ENCODE measurements at places on chromosomes 4 and X.

- DNase-seq, result no peak
Measured at GRCh38 chr4:130478406-130478805, 1382.5 kb downstream of the C4orf33 start.

GRCh38 chr4:61143461-61143860 lies 56.7 kb upstream of the ADGRL3 start:
- DNase-seq, result no peak

- no peak for DNase-seq
Measured at GRCh38 chrX:117987373-117987772, 129.2 kb downstream of the KLHL13 start.

DNA sequence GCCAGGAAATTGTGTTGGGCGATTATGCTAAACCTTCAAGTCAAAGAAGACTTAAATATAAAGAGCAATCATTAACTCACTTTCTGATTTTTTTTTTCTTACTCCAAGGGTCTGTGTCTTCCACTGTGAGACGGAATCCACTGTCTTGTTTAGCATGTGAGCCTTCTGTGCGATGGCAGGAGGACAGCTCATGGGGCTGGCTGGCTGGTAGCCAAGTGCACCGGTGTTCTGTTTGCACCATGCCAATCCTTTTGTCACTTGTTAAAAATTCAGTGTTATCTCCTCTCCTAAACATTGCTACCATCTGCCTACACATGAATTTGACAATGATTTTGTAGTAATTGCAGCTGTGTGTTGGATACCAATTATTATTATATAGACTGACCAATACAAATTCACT lies 1056.3 kb upstream of the IGFBP7 start:
- no peak for DNase-seq

DNA sequence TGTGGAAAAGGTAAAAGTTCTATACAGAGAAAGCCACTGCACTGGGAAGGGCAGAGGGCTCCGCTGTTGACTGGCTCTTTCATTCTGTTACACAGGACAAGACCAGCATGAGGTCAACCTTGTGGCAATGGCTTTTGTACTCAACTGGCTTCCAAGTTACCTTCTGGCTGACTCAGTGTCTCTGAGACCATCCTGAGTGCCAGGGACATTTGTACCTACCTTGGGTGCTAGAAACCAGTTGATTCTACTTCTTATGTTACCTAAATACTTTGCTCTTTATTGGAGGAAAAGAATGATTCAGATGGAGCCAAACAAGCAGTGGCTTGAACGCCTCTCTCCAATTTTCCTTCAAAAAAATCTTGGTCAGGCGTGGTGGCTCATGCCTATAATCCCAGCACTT lies 123.2 kb downstream of the RBM47 start:
- DNase-seq, result no peak

DNA sequence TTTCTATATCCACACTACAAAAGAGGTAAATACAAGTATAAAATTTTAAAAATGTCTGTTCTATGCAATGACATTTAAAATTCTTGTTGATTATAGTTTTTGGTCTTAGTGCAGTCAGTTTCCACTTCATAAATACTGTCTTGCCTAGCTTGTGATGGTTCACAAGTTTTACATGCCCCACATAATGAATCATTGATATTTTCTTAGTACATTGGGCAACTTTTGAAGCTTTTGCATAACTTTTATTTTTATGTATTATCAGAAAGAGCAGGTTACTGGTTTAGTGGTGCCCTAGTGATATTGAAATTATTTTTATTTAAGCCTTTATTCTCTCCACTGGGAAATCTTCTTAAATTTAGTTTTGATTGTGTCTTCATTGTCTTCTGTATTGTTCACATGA lies 388.0 kb downstream of the CCSER1 start:
- DNase-seq, result no peak

- no peak for DNase-seq
Measured at GRCh38 chr4:7170012-7170411, 22.3 kb upstream of the SORCS2 start.

- no peak for DNase-seq
Measured at GRCh38 chr4:77481856-77482255, 123.8 kb upstream of the CXCL13 start.

DNA sequence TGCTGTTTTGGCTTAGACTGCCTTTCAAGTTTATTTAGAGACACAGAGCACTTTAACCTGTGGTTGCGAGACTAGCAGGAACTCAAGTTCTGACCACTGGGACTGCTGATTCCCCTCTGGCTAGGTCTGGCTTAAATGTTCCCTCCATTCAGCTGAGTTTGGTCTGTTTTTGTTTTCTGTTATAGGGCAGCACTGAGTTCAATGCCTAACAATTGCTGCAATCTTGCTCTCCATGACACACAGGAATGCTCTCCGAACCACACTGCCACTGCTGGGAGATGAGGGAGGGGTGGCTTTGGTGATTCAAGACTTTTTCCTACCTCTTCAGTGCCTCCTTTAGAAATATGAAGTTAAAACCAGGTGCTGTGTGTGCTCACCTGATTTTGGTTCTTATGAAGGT lies 106.3 kb upstream of the EOLA2 start:
- no peak for DNase-seq

DNA sequence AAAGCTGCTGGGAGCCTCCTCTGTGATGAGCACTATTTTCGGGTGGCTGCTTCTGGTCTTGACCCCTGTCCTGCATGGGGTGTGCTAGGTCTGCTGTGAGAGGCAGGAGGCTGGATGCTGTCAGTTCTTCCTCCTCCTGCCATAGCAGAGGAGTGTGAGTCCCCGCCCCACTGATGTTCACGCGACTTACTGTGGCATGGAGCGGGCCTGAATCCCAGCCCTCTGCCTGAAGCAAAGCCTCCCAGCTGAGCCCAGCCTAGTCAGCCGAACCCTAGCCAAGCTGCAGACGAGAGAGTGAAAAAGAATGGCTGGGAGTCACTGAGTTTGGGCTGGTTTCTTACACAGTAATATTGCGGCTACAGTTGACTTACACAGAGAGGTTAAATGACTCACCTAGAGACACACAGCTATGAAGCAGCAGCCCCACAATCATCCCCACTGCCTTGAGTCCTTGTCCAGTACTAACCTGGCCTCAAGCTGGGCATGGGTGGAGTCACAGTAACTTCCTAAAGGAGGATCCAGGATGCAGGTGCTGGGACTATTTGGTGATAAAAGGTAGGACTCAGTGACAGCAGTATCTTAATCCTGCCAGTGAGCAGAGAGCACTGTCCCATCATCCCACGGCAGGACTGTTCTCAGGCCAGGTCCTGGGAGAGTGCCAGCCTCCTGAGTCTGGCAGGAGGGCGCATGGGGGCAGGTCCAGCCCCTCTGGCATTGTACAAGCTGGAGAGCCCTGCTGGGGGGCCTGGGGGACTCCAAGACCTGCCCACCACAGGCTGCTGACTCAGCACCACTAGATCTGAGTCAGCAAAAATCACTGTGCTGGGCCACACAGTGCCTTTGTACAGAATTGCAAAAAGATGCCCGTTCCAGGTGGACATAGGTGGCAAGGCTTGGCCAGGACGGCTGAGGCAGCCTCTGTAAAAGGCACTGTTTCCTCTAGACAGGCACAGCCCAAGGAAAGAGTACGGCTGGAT lies 60.4 kb upstream of the CRMP1 start:
- no peak for DNase-seq

GRCh38 chr4:10006601-10007435 lies 14.5 kb downstream of the SLC2A9 start:
- no peak for DNase-seq

GRCh38 chr4:122715221-122715620 lies 17.3 kb upstream of the BBS12 start:
- DNase-seq, result no peak

- no peak for DNase-seq
Measured at GRCh38 chrX:100615005-100615404, 21.6 kb downstream of the TSPAN6 start.

- no peak for DNase-seq
Measured at GRCh38 chrX:21606002-21606401, 52.1 kb downstream of the KLHL34 start.

DNA sequence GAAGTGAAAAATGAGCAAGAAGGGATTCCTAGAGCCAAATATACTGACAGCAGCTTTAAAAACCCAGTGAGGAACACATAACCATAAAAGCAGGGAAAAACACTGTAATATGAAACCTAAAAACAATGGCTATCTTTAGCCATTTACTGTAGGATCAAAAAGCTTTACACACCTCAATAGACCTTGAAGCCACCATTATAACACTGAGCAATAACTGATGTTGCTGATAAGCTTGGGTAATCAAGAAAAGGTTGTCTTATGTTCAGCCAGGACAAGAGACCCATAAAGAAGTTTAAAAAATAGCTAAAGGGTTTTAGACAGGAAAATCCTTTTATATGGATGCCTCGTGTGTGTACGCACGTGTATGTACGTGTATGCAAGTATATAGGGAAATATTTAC lies 16.9 kb downstream of the GATB start:
- DNase-seq, result no peak

DNA sequence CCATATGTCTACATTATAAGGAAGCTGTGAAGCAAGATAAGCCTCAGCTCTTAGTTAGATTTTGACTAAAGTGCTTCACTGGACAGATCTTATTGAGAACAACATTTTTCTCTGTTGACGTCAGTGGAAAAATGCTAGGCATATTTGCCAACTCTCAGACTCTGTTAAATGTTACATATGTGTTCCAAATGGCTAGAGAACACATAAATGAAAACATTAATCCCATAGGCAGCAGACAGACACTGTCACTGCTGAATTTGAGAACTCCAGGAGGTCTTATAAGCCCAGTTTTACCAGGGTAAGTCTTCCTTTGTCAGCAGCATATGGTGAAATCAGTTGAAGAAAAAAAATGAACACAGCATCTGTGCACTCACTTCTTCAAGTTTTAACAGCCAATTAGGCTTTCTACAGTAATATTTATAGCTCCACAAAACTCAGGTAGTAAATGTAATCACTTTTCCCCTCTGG lies 186.9 kb downstream of the CAMK2D start:
- DNase-seq, result no peak

DNA sequence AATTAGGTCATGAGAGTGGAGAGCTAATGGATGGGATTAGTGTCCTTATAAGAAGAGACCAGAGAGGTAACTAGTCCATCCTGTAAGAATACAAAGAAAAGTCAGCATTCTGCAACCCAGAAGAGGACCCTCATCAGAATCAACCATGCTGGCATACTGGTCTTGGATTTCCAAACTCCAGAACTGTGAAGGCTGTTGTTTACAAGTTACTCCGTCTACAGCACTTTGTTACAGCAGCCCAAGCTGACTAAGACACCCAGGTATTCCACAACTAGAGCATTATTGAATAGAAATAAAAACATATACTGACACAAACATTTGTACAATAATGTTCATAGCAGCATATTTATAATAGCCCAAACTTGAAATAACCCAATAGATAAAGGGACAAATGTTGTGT lies 9.2 kb downstream of the TMEM156 start:
- no peak for DNase-seq

DNA sequence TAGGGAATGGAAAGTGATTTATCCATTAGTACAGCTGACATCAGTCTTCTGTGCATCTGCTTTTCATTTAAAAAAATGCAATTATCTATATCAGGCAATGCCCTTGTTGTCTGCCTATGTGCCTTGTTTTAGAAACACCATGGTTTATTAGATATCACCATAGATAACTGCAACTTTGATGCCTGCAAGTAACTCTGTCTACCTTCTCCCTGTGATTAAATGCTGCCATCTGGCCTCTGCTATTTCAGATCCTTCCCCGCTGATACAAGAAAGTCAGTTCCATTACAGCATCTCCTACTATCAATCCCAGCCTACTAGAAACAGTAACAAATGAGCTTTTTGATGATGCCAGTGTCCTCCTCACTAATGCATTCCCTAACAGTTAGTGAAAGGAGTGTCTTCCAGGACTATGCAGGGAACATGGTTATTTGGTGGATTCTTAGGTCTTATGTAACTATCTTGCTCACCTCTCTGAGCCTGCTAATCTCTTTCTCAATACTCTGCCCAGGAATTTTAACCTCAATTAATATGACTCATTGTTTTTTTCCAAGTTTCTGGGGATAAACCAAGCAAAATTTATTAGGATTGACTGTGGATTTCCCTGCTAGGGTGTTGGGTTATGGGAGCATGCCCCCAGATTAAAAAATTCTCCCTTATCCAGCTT lies 444.9 kb downstream of the RAPGEF2 start:
- no peak for DNase-seq

- DNase-seq, result no peak
Measured at GRCh38 chr4:2417226-2417764, 1.1 kb downstream of the ZFYVE28 start.

DNA sequence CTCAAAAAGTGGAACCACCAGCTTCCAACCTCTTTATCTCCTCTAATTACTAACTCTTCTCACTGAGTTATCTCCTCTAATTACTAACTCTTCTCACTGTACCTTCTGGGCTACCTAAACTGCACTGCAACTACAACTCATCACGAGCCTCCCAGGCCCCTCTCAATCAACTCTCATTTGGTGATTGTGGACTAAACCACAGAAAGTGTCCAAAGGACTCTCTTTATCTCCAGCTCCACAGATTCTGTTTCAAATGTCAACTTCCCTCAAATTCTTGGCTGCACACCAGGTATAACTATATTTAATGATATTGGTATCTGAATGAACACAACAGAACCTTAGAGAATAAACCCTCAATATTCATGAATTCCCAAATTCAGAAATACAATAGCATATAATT lies 182.9 kb downstream of the MAML3 start:
- no peak for DNase-seq

DNA sequence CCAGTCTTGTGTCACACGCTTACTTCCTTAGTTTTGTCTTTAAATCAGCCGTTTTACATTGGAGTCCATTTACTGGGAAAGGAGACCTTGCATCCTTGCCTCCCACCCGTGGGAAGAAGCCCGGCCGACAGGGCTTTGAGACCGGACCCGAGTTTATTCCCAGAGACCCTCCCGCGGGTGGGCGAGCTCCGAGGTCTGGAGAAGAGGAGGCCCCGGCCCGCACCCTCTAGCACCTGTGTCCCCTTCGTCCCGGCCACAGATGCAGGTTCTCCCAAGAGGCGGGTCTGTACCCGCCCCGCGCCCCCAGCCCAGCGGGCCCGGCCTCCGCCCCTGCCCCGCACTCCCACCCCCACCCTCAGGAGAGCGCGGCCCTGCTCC lies 3.8 kb upstream of the SLC26A1 start:
- no peak for DNase-seq

GRCh38 chrX:40318076-40318475 lies 220.3 kb upstream of the BCOR start:
- DNase-seq, result no peak

- DNase-seq, result no peak
Measured at GRCh38 chrX:70124678-70125077, 8.6 kb upstream of the IGBP1 start.

DNA sequence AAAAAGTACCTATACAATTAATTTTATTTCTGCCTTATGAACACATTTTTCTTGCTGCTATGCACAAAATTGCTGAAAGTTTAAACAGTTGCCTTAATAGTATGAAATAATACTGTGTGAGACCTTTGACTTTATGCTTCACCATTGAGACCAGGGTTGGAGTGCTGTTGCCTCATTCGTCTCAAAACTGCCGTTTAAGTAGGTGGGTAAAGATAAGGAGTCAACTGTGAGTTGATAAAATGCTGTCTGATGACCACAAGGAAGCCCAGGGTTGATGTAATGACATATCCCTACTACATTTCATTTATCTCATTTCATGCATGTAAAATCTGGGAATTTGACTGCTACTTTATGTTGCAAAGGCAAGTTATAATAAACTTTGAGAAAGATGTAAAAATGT lies 23.4 kb downstream of the STK26 start:
- DNase-seq, result no peak
